ENCODE measurements at places on chromosomes 3 and 15. TPM values are rescaled to one million over a fixed set of nuclear protein-coding genes. Genes with fewer than 3 reads are reported as not detected.

Gene ATP13A5
- not detected for total RNA-seq

Gene STARD9
- 3.2 TPM for total RNA-seq

GRCh38 chr3:11592445-11593298, 51.0 kb downstream of the VGLL4 start:
- H3K27me3 ChIP-seq = no peaks in the 10 kb centered on the region
- peak; percentile 68 for DNase-seq
- no peak overlapping the region for H3K4me3 ChIP-seq
- H3K36me3 ChIP-seq = peaks cover 20% of the 10 kb centered on the region

GRCh38 chr3:115469649-115470048, 153.7 kb upstream of the GAP43 start:
- H3K4me1 ChIP-seq = no peaks in the 10 kb centered on the region
- no peak for DNase-seq
- peaks cover 4% of the 10 kb centered on the region for H3K27me3 ChIP-seq
